Left renal pelvis (tissue), 4 donors: ENCODE measurements at places on chromosomes 4 and X. TPM values are rescaled to one million over a fixed set of nuclear protein-coding genes. Genes with fewer than 3 reads are reported as not detected.
A peak's percentile ranks its signal among the peaks of the same experiment; 100 is the strongest.

CSN1S1 gene
- polyA plus RNA-seq = 0.23 TPM

PPP2R2C gene
- 0.98 TPM for polyA plus RNA-seq

KCNIP4 gene
- polyA plus RNA-seq = 12.1 TPM

RHOXF2B gene
- polyA plus RNA-seq = 0.14 TPM

GPR82 gene
- polyA plus RNA-seq = 0.09 TPM

ARHGAP6 gene
- polyA plus RNA-seq = 14.3 TPM

LGI2 gene
- 32.2 TPM for polyA plus RNA-seq

CXCL3 gene
- 0.20 TPM for polyA plus RNA-seq

SUPT20HL2 gene
- not detected for polyA plus RNA-seq

- DNase-seq = no peak
Observed at GRCh38 chr4:94447754-94448411, 3.9 kb upstream of the PDLIM5 start.

GRCh38 chr4:679104-679481, 4.8 kb downstream of the MYL5 start:
- DNase-seq = no peak

DNA sequence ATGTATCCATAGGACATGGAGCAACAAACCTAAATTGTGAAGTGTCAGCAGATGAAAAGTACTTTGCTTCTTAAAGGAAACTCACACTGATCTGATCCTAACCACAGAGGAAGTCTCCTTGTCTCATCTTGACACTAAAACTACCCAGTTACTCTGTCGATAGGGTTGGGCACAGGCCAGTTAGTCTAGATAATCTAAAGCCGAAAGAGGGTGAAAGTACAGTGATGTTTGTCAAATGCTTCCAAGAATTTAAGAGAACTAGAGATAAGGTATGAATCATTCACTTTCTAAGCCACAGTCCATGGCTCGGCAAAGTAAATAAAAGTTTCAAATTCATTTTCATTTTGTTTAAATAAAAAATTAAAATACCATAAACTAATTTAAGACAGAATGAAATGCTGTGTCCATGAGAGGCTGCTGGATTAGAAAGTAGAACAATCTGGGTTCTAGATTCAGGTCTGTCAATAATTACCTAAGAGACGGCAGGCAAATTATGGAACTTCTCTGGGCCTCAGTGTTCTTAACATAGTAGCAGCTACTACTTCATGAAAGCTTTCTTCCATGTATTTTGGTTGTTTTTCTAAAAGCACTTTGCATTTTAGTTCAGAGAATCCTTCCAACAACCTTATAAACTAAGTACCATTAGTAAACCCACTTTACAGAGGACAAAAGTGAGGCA, 176.7 kb downstream of the LDB2 start:
- no peak for DNase-seq

- peak; percentile 65 for DNase-seq
Observed at GRCh38 chr4:186932631-186933187, 209.1 kb upstream of the FAT1 start.

DNA sequence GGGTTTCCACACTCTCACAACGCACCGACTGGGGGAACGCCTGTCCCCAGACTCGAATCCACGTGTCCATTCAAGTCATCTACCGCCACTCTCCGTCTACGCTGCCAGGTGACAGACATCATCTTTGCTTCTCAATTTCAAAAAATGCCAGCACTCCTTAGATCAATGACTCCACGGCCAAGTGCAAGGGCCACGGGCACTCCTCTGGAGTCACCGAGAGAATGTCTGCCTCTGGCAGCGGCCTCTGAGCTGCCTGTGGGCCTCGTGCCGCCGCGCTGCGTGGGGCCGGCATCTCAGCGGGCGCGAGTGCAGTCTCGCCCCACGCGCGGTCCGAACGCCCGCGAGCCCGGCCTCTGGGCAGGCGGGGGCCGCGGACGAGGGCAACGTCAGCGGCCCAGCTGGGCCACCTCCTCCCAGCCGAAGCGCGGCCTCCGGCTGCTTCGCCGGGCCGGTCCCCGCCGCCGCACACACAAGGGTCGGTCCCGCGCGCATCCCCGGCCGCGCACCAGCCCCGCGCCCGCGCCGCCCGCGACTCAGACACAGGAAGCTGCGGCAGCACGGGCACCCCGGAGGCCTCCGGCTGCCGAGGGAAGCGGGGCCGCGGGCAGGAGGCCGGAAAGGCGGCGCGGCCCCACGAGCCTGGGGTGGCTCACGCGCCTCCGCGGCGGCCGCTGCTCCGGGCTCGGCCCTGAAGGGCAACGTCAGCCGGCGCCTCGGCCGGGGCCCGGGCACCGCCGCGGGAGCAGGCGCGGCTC, 450 bp downstream of the ACSL1 start:
- no peak for DNase-seq

DNA sequence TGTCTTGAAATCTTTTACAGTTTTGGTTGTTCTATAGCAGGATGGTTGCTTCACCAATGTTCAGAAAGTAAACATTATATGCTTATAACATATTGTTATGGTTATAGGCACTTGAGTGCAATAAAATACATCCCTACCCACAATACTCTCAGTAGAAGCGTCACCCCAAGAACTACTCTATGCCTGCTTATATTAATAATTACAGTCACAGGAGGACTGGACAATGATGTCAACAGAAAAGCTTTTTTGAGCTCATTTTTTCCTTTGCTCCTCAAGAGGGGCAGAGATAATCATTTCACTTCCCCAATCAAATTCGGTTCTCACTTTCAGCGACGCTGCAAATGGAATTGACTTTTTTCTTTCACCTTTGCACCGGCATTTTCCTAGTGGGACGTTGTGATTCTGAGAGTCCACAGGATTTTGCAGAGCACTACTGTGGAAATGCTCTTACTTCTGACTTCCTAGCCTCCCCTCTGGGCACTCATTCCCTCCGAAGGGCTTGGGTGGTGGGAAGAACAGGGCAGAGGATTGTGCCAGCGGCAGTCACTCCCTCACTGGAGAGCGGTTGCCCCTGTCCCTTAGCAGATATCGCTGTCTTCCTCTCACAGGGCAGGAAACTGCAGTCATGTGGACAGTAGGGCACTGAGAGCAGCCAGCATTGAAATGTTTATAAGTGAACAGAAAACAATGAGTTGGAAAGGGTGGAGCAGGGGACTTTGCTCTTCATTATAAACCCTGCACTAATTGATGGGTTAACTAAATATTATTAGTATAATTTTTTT, 24.9 kb upstream of the SGMS2 start:
- no peak for DNase-seq

- no peak for DNase-seq
Observed at GRCh38 chr4:6889101-6889735, 20.4 kb upstream of the TBC1D14 start.

DNA sequence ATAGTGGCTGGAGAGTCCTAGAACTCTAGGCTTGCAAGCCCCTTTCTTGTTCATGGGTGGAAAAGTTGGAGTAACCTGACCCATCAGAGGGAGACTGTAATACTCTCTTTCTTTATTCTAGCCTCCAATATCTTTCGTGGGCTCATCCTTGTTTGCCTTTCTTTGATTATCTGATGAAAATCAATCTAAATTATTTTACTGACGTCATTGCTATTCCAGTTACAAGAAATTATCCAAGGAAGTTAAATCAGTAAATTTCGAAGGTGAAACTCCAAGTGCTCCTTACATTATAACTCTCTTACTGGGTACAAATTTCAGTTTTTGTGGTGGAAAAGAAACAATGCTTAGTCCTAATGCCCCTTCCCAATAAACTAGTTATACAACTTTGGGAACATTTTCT, 412.9 kb downstream of the IDS start:
- no peak for DNase-seq

DNA sequence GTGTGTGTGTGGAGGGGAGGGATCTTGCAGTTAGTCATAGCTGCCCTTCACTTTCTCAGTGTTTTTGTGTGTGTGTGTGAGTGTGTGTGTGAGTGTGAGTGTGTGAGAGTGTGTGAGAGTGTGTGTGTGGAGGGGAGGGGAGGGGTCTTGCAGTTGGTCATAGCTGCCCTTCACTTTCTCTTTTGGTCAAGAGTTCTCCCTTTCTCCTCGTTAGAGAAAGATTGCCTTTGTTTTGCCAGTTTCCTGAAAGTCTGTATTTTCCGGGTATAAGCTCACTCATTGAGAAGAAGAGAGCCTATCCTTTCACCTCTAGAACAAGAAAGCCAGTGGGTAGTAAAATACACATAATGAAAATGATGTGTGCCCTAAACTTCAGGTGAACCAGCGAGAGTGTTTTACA, 75.2 kb upstream of the ENPP6 start:
- DNase-seq = no peak

GRCh38 chr4:106486533-106486932, 118.0 kb upstream of the GIMD1 start:
- DNase-seq = no peak

DNA sequence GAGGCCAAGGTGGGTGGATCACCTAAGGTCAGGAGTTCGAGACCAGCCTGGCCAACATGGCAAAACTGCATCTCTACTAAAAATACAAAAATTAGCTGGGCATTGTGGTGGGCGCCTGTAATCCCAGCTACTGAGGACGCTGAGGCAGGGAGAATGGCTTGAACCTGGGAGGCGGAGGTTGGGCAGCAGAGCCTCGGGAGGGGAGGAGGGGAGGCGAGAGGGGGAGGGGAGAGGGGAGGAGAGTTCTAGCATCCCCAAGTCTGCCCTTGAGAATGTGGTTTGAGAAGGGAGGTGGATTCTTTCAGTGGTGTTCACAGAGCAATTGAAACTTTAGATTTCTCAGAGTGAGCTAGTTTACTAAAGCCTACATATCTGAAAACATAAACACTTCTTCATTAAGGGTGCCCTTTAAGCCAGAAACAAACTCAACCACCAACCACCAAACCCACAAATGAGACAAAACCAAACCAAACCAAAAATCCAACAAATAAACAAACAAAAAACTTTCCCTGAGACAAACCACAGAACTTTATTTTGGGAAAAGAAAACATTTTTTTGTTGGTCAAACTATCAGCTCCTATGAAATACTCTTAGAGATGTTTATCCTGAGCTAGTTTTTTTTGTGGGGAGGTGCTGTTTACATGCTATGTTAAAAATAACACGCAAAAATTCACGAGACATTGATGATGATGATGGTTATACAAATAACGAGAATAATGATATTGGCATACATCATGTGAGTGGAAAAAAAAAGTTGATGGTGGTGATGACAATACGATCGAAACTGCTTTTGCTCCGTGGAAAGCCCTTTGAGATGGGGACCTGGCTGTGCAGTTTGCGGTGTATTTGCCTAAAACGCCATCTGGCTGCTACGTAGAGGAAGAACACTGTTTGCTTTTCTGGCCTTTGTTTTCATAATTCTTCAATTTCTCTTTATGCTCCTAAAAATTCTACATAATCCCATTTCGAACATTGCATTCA, 98.2 kb upstream of the PRKX start:
- DNase-seq = no peak

- DNase-seq = no peak
Observed at GRCh38 chrX:63434665-63435064, 83.5 kb upstream of the SPIN4 start.

DNA sequence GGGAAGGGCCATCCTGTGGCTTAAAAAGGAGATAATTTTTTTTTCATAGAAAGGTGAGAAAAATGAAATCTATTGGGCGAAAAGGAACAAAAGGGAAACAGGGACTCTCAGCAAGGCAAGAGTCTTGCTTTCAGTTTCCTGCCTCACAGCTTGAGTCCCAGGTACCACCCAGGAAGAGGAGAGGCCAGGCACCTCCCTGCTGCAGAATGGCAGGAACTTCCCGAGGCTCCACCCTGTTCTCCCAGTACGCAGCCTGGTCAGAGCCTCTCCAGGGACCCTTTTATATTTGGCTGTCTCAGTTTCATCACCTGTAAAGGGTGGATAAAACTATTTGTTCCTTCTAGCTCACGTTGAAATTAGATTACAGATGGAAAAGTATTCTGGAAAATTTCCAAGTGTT, 33.8 kb downstream of the UCHL1 start:
- no peak for DNase-seq

DNA sequence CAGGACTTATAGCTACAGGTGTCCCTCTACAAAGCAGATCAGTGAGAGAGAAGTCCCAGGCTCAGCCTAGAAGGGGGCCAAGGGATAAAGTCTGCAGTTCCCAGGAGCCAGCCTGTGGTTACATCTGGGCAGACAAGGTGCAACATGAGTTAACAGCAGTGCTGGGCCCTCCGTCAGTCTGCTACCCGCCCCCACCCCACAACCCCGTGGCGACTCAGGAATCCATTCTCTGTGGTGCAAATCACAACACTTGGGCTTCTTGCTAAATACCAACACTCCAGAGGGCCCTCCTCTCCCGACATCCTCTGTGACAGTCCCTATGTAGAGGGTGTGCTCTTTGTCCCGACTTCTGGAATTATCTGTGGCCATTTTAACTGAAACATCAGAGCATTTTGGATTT, 13.8 kb downstream of the GPM6B start:
- DNase-seq = no peak

DNA sequence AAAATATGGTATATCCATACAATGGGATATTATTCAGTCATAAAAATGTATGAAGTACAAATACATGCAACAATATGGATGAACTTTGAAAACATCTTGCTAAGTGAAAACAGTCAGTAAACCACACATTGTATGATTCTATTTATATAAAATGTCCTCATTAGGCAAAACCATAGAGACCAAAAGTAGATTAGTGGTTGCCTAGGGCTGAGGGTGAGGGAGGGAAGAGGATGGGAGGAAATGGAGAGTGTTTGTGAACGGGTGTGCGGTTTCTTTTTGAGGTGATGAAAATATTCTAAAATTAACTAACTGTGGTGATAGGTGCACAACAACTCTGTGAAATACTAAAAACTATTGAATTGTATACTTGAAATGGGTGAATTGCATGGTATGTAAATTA, 29.6 kb downstream of the TEX11 start:
- DNase-seq = no peak

GRCh38 chr4:186772936-186773487, 49.4 kb upstream of the FAT1 start:
- DNase-seq = no peak

- DNase-seq = no peak
Observed at GRCh38 chrX:115284877-115285276, 4.6 kb upstream of the LUZP4 start.

- no peak for DNase-seq
Observed at GRCh38 chr4:86013621-86014020, 346.2 kb downstream of the MAPK10 start.

- DNase-seq = no peak
Observed at GRCh38 chrX:15718283-15718970, 19.6 kb upstream of the CA5B start.

GRCh38 chrX:65595460-65595876, 60.9 kb upstream of the LAS1L start:
- peak; percentile 77 for DNase-seq

DNA sequence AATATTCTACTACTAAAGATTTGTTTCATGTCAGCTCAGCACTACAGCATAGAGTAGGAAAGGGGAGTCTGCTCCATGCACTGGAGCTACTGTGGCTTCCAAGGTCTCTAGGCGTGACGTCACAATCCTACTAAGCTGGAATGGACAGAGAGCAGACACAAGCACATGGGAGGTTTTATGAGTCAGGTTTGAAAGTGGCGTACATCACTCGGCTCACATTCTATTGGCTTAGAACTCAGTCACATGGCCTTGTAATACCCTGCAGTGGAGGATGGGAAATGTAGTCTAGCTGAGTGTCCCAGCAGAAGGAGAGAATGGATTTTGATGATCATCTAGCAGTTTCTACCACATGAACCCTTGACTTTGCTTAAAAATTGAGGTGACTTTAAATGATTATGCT, 624.8 kb upstream of the ATOH1 start:
- DNase-seq = no peak

- no peak for DNase-seq
Observed at GRCh38 chrX:6885909-6886308, 261.6 kb upstream of the STS start.

- DNase-seq = no peak
Observed at GRCh38 chr4:183349673-183350072, 27.4 kb upstream of the CLDN24 start.
